ENCODE measurements at places on chromosomes 6 and 20. TPM values are rescaled to one million over a fixed set of nuclear protein-coding genes. Genes with fewer than 3 reads are reported as not detected.

GRCh38 chr6:87972279-87972678 is 75.4 kb upstream of the SPACA1 start:
- H3K27me3 ChIP-seq: peaks cover 6% of the 10 kb centered on the region
- H3K27ac ChIP-seq: no peak overlapping the region
- no peaks in the 10 kb centered on the region for H3K4me1 ChIP-seq
- no peaks in the 10 kb centered on the region for H3K36me3 ChIP-seq
- DNase-seq: no peak
- no peak overlapping the region for H3K4me3 ChIP-seq

DNA sequence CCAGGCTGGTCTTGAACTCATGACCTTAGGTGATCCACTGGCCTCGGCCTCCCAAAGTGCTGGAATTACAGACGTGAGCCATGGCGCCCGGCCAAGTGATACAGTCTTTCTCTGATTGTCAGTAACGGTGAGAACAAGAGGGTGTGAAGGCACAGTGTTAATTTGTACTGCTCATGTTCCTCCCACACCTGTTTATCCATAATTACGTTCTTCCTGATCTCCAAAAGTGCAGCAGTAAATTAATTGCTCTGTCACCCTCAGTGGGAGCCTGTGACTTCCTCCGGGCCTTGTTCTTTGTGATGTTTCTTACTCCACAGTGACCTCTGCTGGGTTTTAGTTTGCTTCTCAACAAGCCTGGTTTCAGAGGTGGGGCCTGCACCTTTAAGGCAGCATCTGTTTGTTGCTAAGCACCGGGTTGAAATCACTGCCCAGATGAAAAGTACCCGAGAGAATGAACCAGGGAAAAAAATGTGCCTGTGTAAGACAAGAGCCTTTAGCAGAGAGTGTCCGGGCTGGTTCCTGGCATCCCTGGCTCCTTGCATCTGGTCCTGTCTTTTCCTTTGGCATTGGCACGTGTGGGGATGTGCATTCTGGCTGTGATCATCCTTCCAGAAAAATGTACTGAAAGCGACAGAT is 89.1 kb upstream of the CLDN20 start:
- DNase-seq: peak; percentile 77
- peaks cover 50% of the 10 kb centered on the region for H3K4me1 ChIP-seq
- H3K27me3 ChIP-seq: no peaks in the 10 kb centered on the region
- H3K36me3 ChIP-seq: peaks cover 3% of the 10 kb centered on the region

DNA sequence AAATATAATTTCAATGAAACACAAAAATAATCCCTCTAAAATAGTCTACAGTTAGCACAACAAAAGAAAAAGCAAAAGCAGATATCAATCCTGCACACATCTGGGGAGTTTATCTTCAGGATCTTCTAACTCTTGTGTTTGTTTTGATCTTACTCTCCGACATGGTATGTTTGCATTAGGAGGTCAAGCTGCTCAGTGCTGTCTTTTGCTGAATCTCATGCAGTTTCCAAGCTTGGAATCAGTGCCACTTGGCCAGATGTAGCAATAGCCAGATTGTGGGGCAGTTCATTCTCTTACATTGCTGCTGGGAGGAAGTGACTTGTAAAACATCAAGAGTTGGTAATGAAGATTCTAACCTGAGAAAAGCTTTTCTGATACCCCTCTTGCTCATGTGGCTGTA is 29.5 kb downstream of the RIOK1 start:
- no peak overlapping the region for H3K4me3 ChIP-seq
- H3K4me1 ChIP-seq: no peaks in the 10 kb centered on the region
- no peak overlapping the region for H3K27ac ChIP-seq
- peaks cover 41% of the 10 kb centered on the region for H3K36me3 ChIP-seq
- no peak for DNase-seq

GRCh38 chr6:32968867-32969684 is 682 bp downstream of the BRD2 start:
- DNase-seq: peak; percentile 88
- peaks cover 49% of the 10 kb centered on the region for H3K36me3 ChIP-seq
- no peaks in the 10 kb centered on the region for H3K27me3 ChIP-seq
- peaks cover 30% of the 10 kb centered on the region for H3K4me1 ChIP-seq
- peak overlapping the region; percentile 97 for H3K27ac ChIP-seq

DNA sequence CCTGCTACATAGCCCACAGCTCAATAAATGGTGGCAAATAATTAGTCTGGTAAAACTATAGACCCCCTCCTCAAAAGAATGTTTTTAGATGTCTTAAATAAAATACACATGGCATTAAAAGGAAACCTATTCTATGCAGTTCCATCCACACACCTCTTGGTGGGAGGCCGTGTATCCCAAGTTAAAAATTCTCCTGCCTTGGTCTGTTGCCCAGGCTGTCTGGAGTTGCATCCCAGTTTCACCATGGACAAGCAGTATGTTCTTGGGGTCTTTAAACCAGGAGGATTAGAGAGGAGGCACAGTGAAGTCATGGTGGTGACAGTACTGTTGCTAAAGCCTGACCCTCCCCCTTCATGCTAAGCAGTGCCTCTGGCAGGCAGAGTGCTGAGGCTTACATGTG is 95.5 kb downstream of the SULF2 start:
- no peak overlapping the region for H3K4me3 ChIP-seq
- no peak overlapping the region for H3K27ac ChIP-seq
- no peaks in the 10 kb centered on the region for H3K36me3 ChIP-seq
- H3K4me1 ChIP-seq: peaks cover under 1% of the 10 kb centered on the region

DNA sequence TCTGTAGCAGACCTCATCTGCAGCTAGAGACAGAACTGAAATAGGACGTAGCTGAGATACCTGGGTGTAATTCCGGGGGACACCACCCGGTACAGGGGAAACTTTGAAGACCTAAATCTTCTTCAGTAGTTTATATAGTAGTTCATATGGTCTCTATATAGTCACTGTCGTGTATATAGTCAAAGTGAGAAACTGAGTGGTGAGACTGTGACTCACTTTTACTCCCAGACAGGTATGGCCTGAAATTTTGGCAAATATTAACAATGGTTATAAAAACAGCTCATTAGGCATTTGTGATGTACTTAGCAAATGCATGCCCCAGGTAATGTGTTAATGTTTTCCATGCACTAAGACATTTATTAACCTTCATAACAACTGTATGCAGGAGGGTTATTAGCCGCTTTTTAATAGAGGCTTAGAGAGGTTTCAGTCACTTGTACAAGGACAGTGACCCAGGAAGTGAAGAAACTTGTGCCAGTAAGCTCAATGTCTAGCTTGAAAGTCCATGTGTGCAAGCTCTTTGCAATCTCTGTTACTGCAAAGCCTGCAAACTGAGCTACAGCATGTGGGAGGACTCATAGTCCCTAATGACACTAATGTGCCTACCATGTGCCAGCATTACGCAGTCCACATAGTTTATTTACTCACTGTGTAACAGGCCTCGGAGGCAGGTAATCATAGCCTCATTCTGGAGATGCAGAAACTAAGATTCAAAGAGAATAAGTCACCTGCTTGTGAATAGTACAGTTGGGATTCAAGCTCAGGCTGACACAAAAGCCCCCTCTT is 165.4 kb upstream of the CHD6 start:
- no peaks in the 10 kb centered on the region for H3K4me1 ChIP-seq
- H3K4me3 ChIP-seq: no peak overlapping the region
- no peak for DNase-seq
- no peak overlapping the region for H3K27ac ChIP-seq
- H3K27me3 ChIP-seq: peaks cover 8% of the 10 kb centered on the region

GRCh38 chr20:24682496-24682985 is 213.1 kb downstream of the SYNDIG1 start:
- H3K36me3 ChIP-seq: no peaks in the 10 kb centered on the region
- no peak overlapping the region for H3K27ac ChIP-seq

DNA sequence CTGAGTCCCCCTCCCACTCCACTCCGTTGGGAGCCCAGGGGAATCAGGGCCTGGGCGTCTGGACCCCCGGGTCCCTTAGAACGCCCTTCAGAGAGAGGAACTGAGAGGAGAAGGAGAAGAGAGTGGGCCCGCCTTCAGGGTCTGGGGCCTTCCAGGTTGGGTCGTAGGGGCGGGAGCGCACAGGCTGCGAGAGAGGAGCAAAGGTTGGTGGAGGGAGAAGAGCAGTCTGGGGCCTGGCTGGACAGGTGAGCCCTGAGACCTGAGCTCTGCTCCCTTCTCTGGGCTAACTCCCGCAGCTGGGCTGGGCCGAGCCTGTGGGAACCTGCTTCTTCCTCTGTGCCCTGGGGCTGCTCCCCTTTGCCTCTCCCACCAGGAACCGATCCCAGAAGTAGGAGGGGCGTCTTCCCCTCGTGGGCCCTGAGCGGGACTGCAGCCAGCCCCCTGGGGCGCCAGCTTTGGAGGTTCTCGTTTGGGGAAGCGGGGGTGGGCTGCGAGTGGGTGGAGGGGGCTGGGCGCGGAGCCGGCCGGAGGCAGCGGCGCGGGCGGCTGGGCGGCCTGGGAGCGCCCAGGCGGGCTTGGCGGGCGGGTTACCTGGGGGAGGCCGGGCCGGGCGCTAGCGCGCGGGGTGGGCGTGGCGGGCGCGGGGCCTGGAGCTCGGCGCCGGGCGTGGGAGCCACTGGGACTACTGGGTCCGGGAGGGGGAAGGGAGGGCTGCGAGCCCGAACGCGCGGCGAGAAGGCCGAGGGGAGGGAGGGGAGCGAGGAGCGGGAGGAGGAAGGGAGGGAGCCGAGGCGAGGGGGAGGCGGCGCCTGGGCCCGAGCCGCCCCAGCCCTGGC is at the start of gene DDR1:
Gene DDR1, plus strand, starts transcription at position 835 of the 836 bp plus-strand sequence. CDS start 4,211 bp downstream, outside the sequence.
- H3K27me3 ChIP-seq: no peaks in the 10 kb centered on the region
- DNase-seq: peak; percentile 67
- peak within 1 kb of the TSS; percentile 73 for H3K27ac ChIP-seq

- peak overlapping the region; percentile 98 for H3K27ac ChIP-seq
- peak overlapping the region; percentile 91 for H3K4me3 ChIP-seq
- peaks cover 12% of the 10 kb centered on the region for H3K36me3 ChIP-seq
Measured at GRCh38 chr6:27761391-27761790, 150.8 kb downstream of the OR2B2 start.

- H3K4me3 ChIP-seq: no peak overlapping the region
- H3K4me1 ChIP-seq: peaks cover 1% of the 10 kb centered on the region
- H3K27ac ChIP-seq: no peak overlapping the region
- peaks cover 47% of the 10 kb centered on the region for H3K36me3 ChIP-seq
- no peak for DNase-seq
Measured at GRCh38 chr6:151015101-151015700, 149.7 kb downstream of the MTHFD1L start.

DNA sequence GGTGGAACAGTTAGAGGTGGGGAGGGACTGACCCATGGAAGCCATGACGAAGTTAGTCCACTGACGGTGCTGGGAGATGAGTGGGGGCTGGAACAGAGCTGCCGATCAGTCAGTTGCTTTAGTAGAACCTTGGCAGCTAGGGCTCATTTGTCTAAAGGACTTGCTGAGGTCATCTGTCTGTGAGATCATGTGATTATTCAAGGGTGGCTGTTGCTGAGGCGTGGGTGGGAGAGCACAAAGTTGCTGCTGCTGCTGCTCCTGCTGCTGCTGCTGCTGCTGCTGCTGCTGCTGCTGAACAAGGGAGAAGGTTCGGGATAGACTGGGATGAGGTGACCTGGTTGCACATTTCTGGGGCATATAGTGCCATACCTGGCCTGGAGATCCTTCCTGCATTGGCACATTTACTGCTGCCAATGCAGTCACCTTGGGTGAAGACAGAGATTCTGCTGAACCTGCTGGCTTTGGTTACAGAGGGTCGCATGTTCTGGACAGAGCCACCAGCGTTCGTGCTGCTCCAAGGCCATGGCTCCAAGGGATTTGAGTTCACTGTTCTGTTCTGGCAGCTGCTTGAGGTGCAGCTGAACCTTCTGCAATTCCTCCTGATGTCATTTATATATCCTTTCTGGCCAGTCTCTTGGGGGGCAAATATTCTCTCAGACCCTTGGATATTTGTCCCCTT is 840.5 kb downstream of the HACE1 start:
- DNase-seq: no peak
- no peaks in the 10 kb centered on the region for H3K4me1 ChIP-seq
- no peaks in the 10 kb centered on the region for H3K36me3 ChIP-seq
- no peak overlapping the region for H3K27ac ChIP-seq
- no peaks in the 10 kb centered on the region for H3K27me3 ChIP-seq
- no peak overlapping the region for H3K4me3 ChIP-seq

DNA sequence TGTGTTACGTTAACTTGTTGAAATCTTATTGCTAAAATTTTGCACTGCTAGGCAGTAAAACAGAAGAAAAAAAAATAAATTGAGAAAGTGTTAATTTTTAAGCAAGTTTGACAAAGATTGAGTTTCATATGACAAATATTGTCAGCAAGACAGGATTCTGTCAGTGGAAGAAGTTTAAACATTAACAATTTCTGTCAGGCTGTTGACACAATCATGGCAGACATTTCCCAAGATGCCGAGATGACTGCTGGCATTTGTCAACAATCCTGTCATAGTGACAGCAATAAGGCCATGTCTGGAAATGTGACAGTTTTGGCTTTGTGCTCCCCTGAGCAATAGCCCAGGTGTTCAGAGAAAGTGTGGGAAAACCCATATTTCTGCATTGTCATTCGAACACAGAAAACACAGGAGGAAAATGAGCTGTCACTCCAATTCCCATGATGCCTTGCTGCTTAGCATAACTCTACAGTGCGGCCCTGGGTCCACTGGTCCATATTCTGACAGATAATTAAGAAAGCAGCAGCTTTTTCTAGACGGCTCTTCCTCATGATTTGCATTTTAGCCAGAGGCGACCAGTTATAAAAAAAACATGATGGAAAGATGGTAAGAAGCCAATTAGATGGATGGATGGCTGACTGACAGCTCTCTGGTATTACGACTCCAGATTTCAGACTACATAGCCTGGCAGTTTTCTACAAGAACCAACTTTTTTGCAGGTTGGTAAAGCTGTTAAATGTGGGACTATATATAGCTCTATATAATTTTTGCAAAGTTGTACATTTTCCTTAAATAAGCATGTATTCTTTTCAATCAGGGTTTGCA is 43.6 kb upstream of the DEFB112 start:
- H3K27ac ChIP-seq: no peak overlapping the region
- no peak for DNase-seq
- no peak overlapping the region for H3K4me3 ChIP-seq
- no peaks in the 10 kb centered on the region for H3K27me3 ChIP-seq
- no peaks in the 10 kb centered on the region for H3K36me3 ChIP-seq

GRCh38 chr20:444117-444516 is 18.2 kb downstream of the TBC1D20 start:
- H3K36me3 ChIP-seq: peaks cover 58% of the 10 kb centered on the region
- H3K4me1 ChIP-seq: peaks cover 18% of the 10 kb centered on the region
- no peak overlapping the region for H3K27ac ChIP-seq
- no peak for DNase-seq
- H3K4me3 ChIP-seq: no peak overlapping the region

- peak; percentile 48 for DNase-seq
Measured at GRCh38 chr6:156953479-156954146, 176.4 kb downstream of the ARID1B start.

- no peak overlapping the region for H3K27ac ChIP-seq
- no peaks in the 10 kb centered on the region for H3K4me1 ChIP-seq
- H3K36me3 ChIP-seq: no peaks in the 10 kb centered on the region
- peaks cover 7% of the 10 kb centered on the region for H3K27me3 ChIP-seq
- H3K4me3 ChIP-seq: no peak overlapping the region
Measured at GRCh38 chr6:8174571-8174970, 72.2 kb upstream of the EEF1E1 start.

The ELOVL2 gene
- total RNA-seq: not detected

The TTBK1 gene
- total RNA-seq: 0.40 TPM

The LPA gene
- not detected for total RNA-seq

The TFAP2C gene
- total RNA-seq: not detected

All from activated CD4-positive, alpha-beta T cell treated with anti-CD3 and anti-CD28 coated beads for 36 hours (primary cell).